Activated naive CD4-positive, alpha-beta T cell treated with anti-CD3 and anti-CD28 coated beads for 36 hours (primary cell): ENCODE measurements at places on chromosomes 5 and 9. TPM values are rescaled to one million over a fixed set of nuclear protein-coding genes. Genes with fewer than 3 reads are reported as not detected.

DNA sequence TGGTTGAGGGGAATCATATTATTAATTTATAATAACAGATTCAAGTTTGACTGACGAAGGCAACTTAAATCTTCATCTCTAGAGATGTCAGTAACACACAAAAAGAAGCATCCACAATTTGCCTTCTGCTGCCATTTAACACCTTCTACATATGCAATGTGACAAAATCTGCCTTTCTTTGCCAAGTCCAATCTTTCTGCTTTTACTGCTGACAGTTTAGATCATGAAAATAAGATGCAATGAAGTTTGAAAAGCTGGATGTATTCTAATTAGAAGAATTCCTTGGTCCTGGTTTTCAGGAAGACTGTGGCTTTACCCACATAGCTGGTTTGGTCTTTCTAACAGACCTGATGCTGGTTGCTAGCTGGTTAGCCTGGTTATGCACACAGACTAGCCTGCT, 178.9 kb downstream of the ACER2 start:
- DNase-seq = no peak

GRCh38 chr5:110784901-110785300, 46.1 kb downstream of the SLC25A46 start:
- DNase-seq = no peak

- DNase-seq = no peak
Measured at GRCh38 chr5:1555808-1556731, 32.3 kb upstream of the LPCAT1 start.

TPPP gene
- total RNA-seq = 0.10 TPM

SMIM33 gene
- 0.37 TPM for total RNA-seq

UBE2QL1 gene
- not detected for total RNA-seq
